ENCODE measurements at places on chromosomes 11 and 22. TPM values are rescaled to one million over a fixed set of nuclear protein-coding genes. Genes with fewer than 3 reads are reported as not detected.

Gene TYR
- total RNA-seq: not detected

DNA sequence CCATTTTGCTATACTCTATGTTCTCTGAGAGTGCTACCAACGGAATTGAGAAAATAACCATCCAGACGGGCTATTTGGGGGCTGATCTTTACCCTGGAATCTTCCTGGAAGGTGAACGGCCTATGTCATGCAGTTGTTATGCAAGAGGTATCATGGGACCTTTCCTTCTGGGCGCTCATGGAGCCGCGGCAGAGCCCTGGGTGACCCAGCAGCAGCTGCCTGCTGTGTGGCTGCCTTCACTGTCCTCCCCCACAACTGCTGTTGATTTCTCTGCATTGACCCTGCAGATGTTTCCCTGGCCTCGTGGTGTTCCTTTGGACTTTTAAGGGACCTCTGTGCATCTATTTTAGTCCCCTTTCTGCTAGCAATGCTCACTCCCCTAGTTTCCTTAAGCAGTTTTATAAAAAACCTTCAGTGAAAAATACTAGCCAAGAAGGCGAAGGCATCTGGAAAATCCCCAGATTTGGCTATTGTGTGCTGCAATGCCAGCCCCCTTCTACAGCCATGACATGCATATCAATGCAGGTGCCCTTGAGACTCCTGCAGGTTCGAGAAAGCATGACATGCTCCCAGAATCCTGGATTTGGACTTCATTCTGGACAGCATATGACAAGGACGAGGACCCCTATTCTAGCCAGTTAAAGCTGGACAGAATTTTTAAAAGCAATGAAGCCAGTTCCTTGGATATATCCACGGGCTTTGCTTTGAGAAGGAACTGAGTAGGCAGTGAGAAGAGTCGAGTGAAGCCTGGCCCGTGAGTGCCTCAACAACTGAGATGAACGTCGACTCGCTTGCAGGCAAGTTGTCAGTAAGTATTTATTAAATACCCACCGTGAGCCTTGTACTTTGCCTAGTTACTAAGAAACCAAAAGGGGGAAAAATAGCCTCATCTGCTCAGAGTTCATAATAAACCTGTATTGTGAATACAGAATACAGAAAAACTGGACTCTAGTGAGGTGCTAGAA is at the start of gene SLC25A18:
SLC25A18 (plus strand) TSS at position 593 of the 965 bp plus-strand sequence. CDS start 16,447 bp downstream, outside the sequence.
- H3K4me3 ChIP-seq: no peak within 1 kb of the TSS
- no peaks in the 10 kb centered on the region for H3K36me3 ChIP-seq
- H3K4me1 ChIP-seq: no peaks in the 10 kb centered on the region

DNA sequence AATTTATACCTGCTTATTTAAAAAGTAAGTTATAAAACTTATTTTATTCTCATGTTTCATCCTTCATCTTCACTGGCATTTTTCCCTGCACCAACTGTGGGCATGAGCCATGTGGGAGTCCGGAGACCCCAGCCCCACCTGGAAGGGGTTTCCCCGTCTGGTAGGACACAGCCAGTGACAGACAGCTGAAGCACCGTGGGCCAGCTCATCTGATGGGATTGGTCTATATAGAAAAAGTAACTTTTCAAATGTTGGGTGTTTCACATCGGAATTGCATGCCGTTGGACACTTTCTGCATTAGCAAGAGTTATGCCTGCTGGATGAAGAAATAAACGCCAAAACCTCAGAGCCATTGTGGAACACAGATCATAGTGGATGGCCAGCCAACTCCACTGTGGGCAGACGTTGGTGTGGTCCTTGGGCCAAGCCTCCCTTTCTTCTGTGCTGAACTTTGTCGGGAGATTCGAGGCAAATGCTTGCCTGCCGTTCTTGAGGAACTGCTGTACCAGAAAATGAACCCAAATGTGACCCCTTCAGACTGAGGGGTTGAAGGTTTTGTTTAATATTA is 1329.3 kb downstream of the TBC1D22A start:
- no peaks in the 10 kb centered on the region for H3K4me1 ChIP-seq
- H3K4me3 ChIP-seq: no peak overlapping the region
- H3K27me3 ChIP-seq: peaks cover 3% of the 10 kb centered on the region
- no peaks in the 10 kb centered on the region for H3K36me3 ChIP-seq

GRCh38 chr11:13924801-13925327 is 37.7 kb upstream of the SPON1 start:
- H3K4me1 ChIP-seq: no peaks in the 10 kb centered on the region
- no peaks in the 10 kb centered on the region for H3K36me3 ChIP-seq
- no peak for DNase-seq
- no peaks in the 10 kb centered on the region for H3K27me3 ChIP-seq
- no peak overlapping the region for H3K4me3 ChIP-seq
- no peak overlapping the region for H3K27ac ChIP-seq
